ENCODE measurements at places on chromosomes 1 and 21.

DNA sequence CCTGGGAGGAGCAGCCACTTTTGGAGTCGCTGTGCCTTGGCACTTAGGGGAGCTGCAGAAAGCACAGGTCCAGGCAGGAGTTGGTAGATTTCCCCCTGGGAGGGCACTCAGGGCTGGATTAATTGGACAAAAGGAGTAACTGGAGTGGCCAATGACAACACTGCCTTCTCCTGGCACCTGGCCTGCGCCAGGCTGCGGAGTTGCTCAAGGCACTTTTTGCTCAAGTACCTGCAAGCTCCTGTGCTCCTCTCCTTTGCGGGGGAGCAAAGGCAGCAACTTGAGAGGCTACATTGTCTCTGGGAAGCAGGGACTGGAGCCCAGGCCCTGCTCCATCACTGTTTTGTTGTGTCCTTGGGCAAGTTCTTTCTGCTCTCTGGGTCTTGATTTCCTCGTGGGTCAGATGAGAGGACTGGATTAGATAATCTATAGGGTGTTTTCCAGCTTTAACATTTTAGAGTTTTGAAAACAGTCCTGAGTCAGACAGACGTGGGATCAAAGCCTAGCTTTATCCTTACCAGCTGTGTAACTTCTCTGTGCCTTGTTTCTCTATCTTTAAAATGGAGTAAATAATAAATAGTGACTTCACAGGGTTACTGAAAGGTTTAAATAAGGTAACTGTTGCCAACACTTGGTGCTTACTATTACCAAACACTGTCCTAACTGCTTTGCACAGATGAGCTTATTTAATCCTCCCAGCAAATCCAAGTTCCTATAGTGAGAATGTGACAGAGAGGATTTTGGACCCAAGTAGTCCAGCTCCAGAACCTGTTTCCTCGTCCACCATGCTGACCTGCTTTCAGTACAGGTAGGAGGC lies 18.0 kb upstream of the GRHL3 start:
- no peak for DNase-seq

DNA sequence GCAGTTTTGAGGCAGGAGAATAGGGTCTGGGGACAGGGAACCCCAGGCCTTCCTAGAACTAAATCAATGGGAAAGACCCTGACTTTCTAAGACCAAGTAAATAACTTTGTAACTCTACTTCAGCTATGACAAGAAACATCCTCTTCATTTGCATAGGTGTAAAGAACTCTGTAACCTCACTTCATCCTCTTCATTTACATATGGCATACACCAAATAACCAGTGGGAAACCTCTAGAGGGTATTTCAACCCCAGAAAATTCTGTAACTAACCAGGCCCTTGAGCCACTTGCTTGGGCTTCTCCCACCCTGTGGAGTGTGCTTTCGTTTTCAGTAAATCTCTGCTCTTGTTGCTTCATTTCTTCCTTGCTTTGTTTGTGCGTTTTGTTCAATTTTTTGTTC lies 495.6 kb downstream of the SIPA1L2 start:
- DNase-seq: no peak

GRCh38 chr1:21317035-21317689 lies 26.9 kb upstream of the ECE1 start:
- DNase-seq: no peak

DNA sequence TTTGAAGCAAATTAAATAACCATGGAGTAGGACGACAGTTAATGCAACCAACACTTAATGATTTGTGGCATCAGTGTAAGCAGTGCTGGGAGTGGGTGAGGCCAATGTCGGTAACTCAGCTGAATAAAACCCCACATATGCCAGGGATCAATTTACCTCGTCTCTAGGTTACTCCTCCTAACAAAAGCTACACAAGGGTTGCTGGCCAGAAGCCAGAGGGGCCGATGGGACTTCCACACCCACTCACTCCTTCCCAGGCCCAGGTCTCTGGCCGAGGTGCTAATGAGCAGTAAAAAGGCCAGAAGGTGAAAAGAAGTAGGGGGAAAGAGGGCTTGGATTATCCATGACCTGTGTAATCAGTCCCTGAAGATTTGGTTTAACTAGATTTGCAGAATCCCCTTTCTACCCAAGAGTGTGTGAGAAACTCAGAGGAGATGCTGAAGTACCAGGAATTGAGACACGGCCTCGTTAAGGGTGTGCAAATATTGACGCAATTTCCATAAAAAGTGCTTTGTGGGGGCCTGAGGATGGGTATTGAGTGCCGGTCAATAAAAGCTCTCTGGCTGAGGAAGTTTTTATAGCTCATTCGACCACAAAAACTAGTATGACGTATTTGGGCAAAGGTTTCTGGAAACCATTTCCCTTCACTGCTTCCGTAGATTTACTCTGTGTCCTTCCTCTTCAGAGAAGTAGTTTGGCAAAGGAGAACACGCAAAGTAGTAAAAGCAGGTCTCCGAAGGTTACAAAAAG lies 145.5 kb downstream of the TBX15 start:
- DNase-seq: peak; percentile 29

DNA sequence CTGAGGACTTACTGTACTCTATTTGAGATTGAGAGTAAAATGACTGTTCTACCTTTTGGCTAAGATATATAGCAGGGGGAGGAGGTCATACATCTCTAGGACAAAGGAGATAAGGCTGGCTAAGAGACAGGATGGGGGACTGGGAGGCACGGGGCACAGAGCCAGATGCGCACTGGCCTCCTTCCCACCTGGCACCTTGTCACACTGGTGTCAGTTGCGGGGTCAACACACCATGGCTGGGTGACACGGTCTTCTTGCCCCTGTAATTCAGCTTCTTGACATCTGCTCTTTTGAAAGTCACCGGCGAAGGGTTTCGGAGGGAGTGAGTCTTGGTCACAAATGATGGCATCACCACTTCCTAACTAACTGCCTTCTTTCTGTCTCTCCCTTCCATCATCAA lies 177.3 kb downstream of the ZSCAN20 start:
- no peak for DNase-seq

- DNase-seq: no peak
Observed at GRCh38 chr1:33635336-33636012, 163.0 kb downstream of the ZSCAN20 start.

GRCh38 chr1:89837036-89837481 lies 16.2 kb downstream of the LRRC8D start:
- DNase-seq: no peak

DNA sequence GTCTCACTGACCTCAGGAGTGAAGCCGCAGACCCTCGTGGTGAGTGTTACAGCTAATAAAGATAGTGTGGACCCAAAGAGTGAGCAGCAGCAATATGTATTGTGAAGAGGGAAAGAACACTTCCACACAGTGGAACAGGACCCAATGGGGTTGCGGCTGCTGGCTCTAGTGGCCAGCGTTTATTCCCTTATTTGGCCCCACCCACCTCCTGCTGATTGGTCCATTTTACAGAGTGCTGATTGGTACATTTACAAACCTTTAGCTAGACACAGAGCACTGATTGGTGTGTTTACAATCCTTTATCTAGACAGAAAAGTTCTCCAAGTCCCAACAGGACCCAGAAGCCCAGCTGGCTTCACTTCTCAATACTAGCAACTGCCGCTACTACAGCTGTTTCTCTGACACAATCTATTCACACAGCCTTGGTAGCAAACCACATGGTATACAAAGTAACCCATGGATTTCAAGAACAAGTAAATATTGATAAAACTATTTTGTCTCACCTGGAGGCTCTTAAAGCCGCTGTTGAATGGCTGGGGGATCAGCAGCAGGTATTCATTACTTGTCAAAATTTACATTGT lies 25.3 kb upstream of the ITLN1 start:
- DNase-seq: no peak

- DNase-seq: no peak
Observed at GRCh38 chr1:48875552-48876329, 99.0 kb upstream of the BEND5 start.

DNA sequence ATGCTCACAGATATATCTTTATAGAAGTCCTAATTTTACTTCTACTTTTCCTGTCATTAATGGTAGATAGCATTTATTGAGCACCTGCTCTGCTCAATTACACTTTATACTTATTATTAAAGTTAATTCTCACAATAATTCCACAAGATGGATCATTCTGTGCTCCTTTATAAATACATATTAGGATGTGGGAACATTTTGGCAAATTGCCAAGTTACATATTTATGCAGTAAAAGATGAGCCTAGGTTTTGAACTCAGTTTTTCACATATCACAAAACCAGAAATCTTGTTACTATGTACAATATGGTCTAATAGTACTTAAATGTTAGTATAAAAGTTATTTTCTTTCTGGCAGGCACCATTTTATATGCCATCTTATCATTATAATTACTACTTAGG lies 895.0 kb upstream of the B3GALT2 start:
- peak; percentile 8 for DNase-seq

DNA sequence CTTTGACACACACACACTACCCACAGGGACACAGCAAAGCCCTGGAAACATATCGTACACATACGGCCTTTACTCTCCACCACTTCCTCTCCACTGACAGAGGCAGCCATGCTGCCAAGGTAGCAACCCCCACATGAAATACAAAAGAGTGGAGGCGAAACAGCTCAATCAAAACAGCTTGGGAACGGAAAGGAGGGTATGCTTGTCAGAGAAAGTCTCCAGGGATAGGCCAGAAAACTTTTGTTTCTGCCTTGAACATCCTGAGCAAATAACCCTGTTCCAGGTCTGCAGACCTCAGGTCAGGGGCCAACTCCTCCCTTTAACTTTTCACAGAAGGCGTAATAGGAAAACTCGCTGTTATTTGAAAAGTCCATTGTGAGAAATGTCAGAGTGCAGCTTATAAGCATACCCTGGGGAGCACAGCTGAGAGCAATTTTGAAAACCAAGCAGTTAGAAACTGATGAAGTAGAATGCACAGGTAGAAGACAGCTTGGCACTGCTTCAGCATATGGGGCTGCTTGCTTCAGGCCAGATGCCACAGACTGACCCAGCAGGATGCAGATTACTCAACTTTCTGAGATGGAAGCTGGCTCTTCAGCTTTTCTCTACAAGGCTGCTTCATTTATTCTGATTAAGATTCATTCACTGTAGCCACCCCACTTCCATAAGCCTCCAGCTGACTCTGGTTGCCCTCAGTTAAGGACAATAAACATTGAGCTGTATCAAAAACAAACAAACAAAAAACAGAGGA lies 18.0 kb downstream of the KIAA0319L start:
- no peak for DNase-seq

DNA sequence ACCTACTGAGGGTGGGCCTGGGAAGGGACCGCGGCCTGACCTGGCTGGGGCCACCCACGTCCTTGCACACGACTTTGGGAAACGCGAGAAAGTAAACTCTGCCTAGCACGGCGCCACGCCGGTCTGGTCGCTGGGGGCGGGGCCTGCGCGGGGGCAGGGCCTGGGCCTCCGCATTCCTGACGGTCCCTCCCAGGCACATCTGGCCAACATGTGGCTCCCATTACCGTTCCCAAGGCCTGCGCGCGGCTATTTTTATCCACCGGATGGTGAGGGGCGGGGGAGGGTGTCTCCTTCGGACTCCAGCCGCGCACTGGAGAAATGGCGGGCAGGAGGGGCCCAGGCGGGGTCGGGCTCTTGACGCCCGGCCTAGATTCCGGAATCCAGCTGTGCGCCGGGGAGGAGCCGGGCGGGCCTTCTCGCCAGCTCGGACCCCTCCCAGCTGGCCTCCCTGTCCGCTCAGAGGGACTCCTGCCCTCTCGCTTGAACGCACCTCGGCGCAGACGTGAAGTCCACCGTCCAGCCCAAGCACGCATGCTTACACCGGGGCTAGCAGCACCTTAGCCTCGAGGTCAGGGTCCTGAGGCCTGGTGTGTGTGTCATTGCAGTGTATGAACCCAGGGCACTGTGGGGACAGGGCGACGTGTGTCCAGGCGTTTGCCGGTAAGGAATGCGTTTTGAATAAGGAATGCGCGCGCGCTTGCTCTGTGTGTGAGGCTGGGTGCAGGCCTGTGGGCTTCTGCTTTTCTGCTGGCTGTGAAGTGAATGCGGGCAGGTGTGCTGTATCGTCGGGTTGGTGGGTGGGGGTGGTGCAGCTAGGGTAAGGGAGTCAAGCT lies 2.1 kb downstream of the EVA1B start:
- no peak for DNase-seq

Measured in HT-29 (cell line).